ENCODE measurements at places on chromosomes 11 and 22.

DNA sequence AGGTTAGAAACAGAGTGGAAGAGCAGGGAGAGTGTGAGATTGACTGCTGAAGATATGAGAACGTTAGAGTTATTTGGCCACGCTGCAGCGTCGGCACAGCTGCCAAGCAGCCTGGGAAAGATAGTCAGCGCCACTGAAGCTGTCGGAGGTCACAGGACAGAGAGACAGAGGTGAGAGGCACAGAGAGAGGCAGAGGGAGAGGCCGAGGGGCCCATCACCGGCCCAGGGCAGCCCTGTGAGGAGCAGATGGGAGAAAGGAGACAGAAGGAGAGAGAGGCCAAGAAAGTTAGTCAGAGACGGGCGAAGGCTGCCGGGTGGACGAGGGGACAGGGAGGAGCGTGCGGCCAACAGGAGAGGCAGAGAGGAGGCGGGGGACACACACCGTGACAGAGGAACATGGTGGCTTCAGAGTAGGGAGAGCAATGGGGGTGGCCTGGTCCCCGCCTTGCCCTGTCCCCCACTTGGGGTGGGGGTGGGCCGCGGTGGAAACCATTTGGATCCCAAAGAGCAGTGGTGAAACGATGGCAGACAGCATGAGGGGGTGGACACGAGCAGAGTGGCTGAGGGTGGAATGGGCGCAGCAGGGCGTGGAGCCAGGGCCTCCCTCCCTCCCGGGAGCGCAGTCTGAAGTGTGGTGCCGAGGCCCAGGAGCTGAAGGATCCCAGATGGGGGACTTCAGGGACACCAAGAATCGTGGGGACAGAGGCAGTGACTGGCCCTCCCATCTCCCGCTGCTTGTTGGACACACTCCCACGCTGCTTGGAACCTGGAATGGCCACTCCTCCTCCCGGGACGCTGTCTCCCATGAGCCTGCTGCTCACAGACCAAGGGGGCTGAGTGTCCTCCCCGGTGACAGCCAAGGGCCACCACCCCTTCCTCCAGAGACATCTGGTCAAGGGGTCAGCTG is 26.6 kb downstream of the LRRC10B start:
- DNase-seq = no peak

GRCh38 chr11:129929721-129930120 is 34.3 kb upstream of the NFRKB start:
- DNase-seq = no peak

DNA sequence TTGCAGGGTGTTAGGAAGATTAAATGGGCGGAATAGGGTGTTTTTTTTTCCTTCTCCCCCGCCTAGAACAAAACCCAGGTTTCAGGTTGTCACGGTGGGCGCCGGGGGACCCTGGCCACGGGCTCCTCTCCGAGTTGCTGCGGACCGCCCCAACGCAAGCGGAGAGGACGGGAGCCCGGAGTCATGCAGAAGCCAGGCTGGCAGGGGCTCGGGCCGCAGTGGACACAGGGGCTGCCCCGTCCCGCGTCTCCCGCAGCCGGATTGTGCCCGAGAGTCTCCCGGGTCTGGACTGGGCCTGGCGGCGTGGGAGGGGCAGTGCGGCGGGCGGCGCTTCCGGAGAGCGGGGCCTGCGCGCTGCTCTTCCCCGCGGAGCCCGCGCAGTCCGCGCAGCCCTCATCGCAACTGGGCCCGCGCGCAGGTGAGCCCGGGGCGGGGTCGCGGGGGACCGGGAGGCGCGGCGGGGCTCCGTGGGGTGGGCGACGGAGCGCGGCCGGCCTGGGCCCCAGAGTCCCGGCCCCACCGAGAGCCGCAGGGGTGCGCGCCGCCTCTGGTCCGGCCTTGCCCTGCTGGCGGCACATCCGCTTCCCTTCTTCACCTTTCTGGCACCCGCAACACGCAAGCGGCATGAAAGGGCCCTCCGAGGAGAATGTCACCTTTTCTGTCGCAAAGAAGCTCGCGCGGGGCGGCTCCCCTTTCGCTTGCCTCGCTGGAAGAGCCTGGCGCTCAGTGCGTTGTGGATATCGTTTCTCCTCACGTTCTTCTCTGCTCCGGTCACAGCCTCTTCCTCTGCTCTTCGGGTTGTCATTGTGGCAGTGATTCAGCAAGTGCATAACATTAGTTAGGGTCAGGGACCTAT is at the start of gene TIRAP:
TIRAP (plus strand) TSS at position 358 of the 856 bp plus-strand sequence. CDS start 7,802 bp downstream, outside the sequence.
- DNase-seq = peak; percentile 72

GRCh38 chr11:34748036-34748435 is 127.1 kb downstream of the EHF start:
- DNase-seq = no peak

DNA sequence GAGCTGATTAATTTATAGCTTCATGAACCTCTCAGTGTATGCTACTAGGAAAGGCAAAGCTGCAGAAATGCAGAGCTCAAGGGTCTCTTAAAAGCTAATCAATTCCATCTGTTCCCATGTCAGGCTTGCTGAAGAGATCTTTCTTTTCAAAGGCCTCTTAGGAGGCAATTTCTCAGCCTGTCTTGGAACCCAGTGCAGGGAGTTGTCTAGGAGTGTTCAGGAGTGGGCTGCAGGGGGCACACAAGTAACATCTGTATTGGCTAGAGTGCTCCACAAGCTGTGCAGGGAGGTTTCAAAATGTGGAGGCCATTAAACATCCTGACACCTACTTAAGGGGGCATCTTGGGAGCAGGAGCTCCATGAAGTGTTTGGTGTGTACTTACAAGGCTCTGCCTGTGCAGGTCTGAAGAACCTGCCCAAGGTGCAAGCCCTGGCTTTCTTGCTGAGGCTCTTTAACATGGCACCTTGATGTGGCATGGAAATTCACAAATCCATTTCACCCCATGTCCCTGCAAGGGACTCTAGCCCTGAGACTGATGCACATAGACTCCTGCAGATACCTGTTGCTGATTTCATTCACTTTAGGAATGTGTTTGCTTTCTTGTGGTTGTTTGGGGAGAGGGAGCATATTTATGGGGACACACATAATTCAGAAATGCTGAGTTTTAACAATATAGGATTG is 134.7 kb downstream of the ME3 start:
- DNase-seq = no peak

DNA sequence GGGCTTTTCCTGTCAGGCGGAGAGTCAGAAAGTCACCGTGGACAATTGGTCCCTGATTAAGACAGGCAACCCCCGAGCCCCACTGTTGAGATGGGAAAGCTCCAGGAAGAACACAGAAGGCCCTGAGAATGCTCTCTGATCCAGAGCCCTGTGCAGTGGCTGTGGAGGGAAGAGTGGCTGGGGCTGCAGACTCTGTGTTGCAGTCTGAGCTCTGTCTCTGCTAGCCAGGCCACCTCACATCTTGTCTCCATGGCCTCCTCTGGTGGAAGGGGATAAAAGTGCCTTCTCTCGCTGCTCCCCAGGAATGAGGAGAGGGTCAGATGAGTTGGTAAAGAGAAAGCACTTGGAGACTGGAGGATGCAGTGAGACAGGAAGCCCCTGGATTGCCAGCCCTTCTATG is 141.2 kb downstream of the CEP164 start:
- no peak for DNase-seq

Data from femur (tissue), 1 donor.